Non-pigmented ciliary epithelial cell (primary cell): ENCODE measurements at places on chromosomes 4 and X.

- no peak for DNase-seq
Measured at GRCh38 chr4:41104155-41104554, 110.2 kb downstream of the APBB2 start.

- DNase-seq, result no peak
Measured at GRCh38 chr4:1285151-1285789, 4.4 kb upstream of the MAEA start.

DNA sequence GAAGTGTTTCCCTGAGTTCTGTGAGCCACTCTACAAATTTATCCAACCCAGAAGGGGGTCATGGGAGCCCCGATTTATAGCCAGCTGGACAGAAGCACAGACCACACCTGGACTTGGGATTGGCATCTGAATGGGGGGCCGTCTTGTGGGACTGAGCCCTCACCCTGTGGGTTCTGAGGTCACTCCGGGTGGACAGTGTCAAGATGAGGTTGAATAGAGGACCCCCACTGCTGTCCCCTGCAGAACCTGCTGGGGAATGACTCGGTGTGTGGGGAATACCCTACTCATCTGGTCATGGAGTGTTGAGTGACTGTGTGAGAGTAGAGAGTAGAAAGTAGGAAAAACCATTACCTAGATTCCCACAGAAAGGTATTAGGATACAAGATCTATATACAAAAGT, 67.5 kb downstream of the ZFYVE28 start:
- no peak for DNase-seq

GRCh38 chr4:155615081-155615887, 51.4 kb upstream of the GUCY1A1 start:
- DNase-seq, result no peak

GRCh38 chr4:138772366-138772765, 243.2 kb upstream of the NOCT start:
- no peak for DNase-seq

DNA sequence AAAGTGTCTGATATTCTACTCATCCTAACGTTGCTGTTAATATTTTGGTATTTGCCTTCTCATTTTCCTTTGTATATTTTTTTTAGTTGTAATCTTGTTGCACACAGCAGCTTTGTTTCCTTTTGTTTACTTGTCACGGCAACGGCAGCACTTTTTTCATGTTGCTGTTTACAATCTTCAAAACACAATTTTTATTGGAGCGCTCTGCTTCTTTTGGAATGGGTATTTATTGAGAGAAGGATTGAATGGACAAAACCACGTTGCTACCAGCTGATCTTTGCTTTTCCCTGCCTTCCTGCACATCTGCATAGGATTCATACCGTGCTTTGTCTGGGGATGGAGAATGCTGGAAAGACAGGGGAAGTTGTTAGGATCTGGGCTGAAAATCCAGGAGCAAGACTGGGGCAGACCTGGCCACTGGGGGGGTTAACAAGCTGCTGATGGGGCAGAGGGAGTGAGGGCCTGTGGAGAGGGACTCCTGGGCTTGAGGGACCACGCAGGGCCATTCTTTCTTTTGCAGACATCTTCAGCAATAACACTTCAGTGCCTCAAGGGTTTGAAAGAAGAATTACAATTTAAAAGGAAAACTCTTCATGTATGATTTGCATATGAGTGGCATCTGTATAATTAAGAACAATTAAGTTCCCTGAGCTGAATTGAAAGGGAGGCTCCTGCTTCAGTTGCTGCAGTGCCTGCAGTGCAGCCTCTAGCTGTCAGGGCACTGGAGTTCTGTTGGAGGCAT, 69.8 kb downstream of the TMEM131L start:
- DNase-seq, result no peak

- no peak for DNase-seq
Measured at GRCh38 chr4:70831293-70831692, 8.4 kb downstream of the GRSF1 start.

- no peak for DNase-seq
Measured at GRCh38 chrX:126551306-126551705, 1.3 kb downstream of the DCAF12L1 start.

DNA sequence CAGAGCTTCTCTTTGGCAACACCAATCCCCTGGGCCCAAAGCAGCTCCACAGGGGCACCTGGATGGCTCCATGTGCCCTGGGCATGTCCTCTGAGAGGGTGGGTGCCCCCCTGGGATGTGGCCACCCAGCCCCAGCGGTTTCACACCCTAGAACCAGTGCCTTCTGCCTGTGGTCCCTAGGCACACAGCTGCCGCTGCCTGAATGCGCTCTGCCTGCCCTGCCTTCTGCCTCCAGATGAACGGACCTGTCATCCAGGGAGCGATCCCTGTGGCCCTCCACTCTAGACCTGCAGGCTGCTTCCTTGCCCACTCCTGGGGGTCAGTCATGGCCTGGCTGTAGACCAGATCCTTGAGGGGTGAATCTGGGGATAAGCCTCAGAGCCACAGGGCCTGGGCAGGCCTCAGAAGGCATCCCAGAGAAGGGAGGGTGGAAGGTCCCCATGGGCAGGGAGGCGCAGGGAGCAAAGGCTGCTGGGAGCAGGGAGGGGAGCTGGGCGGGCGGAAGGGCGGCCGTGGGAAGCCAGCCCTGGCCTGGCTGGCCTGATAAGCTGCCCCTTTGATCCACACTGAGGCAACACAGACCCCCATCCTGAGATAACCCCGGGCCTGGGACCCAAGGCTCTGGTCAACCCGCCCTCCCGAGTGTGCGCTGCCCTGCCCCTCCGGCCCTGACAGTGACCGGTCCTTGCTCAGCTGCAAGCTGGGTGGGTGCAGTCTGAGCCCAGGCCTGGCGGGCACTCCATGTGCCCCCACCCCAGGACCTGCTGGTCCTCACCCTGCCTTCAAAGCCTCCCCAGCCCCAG, 8.1 kb upstream of the FGFR3 start:
- DNase-seq, result no peak

GRCh38 chrX:25015486-25016360, at the start of gene ARX:
Gene ARX, minus strand, starts transcription at chrX:25015965. Its CDS starts 228 bp downstream, at chrX:25015737.
- no peak for DNase-seq

GRCh38 chr4:132792310-132792709, 356.8 kb upstream of the PCDH10 start:
- no peak for DNase-seq

- DNase-seq, result no peak
Measured at GRCh38 chr4:48228949-48229348, 40.7 kb downstream of the TEC start.

DNA sequence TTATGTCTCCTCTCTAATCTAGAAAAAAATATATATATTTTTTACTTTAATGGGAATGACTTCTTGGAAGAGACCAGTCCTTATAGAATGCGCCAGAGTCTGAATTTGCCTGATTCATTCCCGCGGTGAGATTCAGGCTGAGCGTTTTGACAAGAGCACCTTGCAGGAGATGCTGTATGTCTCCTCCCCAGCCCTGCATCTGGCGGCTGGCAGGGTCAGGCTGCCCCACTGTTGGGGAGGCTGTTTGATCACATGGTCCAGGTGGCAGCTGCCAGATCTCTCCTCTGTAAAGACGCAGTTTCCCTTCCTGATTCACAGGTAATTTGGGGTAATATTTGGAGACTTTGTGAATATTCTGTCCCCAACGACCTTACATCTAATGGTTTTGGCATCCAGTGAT, 9.7 kb downstream of the PDZD4 start:
- DNase-seq, result no peak
